D721Med (cell line): ENCODE measurements at places on chromosomes 3 and 15.

DNA sequence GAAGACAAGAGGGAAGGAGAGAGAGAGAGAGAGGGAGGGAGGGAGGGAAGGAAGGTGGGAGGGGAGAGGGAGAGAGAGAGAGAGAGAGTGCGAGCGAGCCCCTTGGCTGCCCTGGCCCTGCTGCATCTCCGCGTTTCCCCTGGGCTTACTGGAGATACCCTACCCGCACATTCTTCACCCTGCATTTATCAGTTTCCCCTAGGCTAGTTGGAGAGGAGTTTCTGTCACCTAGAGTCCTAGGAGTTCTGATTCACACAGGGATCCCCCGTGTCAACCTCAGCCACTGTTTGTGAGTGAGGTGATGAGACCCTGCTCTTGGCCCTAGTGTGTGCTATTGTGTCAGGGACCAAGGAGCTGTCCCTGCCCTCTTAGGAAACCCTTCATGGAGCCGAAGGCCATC, 18.7 kb downstream of the BHLHE40 start:
- no peak for DNase-seq

DNA sequence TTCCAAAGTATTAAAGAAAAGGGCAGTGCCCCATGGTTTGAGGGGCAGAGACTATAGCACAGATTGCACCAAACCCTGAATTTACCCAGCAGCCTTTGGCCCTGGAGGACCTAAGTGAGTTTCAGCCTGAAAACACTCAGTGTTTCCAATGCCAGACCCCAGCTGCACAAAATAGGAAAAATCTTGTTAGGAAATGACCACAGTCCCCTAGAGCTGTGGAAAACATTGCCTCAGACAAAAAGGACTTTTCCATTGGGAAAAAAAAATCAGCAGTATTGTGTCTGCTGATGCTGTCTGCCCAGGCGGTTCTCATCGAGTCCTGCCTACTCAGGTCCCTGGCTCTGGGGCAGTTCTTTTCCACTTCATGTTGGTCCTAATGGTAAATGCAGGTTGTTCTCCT, 121.7 kb upstream of the DLG1 start:
- DNase-seq: no peak

DNA sequence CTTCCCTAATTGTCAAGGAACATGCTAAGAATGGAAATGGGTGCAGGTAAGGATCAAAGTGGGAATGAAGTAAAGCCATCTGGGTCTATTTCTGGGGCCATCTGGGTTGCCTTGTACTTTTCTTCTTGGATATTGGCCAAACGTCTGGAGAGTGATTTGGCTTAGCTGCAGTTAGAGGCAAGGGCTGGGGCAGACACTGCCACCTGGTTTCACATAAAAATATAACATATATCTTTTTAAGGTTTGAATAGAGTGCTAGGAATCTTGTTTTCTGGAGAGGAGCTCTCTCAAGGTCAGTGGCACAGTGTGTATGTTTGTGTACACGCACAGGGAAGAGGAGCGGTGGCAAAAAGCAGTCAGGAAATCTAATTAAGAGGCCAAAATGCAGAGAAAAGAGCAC, 24.7 kb upstream of the EOMES start:
- DNase-seq: no peak

DNA sequence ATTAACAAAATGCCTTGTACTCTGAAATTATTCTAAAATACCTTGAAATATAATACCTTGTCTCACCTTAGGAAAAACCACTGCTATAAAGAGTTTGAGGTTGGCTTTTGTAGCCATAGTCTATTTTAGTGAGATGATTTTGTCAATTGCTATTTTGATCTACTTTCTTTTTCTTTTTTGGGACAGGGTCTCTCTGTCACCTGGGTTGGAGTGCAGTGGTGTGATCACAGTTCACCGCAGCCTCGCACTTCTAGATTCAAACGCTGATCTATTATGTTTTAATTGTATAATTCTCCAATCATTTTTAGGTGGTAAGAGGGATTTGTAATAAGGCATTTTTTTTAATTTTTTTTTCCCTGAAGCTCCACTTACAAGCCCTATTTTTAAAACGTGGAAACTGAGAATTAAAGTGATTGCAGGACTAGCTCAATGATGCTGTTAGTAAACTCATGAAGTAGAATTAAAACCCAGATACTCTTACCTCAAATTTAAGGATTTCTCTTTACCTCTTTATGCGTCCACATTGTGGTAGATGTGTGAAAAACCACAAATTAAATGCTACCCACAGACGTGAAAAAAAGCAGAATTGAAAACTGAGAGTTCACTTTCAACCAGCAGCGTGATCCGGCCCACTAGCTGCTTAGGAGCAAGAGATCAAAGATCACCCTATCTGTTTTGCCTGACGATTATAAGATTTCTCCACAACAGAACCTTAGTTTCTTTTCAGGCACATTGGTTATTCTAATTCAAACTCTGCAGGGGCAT, 384.2 kb downstream of the CGGBP1 start:
- DNase-seq: no peak

GRCh38 chr3:188664795-188665194, 507.0 kb upstream of the TPRG1 start:
- no peak for DNase-seq
